NCI-H1417 treated with DMSO at 0.1 percent for 48 hours (cell line): ENCODE measurements at places on chromosomes 1 and 21.

GRCh38 chr1:42450061-42450460 lies 5.8 kb downstream of the ZMYND12 start:
- no peak for DNase-seq

- DNase-seq: no peak
Measured at GRCh38 chr1:19758227-19758830, 41.4 kb downstream of the TMCO4 start.

DNA sequence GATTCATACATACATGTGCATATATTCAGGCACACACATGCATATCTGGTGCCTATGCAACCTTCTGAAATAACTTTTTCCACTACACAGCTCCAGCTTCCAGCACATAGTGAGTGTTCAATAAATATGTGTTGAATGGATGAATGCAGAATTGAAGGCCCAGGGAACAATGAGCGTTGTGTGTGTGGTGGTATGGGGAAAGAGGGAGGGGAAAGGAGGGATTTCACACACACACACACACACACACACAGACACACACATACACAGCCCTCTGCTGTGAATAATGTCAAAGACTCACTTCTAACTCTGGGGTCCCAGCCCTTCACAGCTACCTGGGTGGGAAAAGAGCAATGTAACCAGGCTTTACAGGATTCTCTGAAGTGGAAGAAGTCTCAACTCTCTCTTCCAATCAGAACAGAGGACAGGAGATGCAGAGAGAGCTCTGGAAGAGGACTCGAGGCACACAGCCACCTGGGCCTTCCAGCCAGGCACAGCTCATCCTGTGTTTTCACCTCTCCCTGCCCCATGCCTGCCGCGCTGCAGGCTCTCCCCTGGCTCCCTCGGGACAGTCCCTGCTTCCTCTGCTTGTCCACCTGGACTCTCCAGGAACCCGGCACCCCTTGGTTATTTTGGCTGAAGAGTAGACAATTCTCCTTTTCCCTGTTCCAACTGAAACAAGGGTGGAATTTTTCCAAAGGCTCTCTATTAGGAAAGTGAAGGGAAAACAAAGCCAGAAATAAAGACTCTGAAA lies 5.4 kb upstream of the IGSF8 start:
- no peak for DNase-seq

DNA sequence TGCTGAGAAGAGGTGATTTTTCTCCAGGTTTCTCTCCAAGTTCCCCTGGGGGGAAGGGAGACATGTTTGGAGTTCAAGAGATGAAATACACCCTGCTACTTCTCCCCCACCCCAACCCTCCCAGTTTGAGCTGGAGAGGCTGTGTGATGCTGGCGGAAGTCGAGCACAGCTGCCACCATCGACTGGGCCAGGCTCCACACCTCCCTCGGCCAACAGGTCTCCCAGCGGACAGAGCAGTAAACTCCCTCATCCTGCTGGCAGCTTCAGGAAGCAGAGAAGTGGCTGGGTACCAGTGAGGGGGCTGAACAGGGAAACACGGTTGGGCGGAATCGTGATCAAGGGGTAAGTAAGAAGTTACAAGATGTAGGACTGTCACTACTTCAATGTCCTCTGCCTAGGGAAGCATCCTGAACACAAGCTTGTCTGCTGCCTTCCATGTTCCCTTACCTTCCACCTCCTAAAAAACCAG lies 6.6 kb upstream of the NHLH1 start:
- DNase-seq: no peak

DNA sequence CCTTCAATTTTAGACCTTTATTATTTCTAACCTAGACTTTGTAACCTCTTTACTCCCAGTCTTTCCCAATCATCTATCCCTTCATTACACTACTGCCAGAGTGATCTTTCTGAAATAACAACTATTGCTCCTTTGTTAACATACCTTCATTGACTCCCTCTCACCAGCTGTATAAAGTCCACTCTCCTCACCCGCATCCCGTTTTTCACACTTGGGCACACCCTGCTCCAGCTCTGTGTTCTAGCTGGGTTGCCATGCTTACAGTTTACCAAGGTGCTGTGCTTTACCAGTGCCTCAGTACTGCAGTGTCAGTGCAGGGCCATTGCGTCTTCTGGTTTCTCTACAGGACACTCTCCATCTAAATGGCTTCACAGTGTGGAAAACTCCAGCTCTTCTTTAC lies 148.2 kb downstream of the NFIA start:
- DNase-seq: no peak

GRCh38 chr1:37308031-37308960 lies 166.1 kb upstream of the ZC3H12A start:
- DNase-seq: no peak

DNA sequence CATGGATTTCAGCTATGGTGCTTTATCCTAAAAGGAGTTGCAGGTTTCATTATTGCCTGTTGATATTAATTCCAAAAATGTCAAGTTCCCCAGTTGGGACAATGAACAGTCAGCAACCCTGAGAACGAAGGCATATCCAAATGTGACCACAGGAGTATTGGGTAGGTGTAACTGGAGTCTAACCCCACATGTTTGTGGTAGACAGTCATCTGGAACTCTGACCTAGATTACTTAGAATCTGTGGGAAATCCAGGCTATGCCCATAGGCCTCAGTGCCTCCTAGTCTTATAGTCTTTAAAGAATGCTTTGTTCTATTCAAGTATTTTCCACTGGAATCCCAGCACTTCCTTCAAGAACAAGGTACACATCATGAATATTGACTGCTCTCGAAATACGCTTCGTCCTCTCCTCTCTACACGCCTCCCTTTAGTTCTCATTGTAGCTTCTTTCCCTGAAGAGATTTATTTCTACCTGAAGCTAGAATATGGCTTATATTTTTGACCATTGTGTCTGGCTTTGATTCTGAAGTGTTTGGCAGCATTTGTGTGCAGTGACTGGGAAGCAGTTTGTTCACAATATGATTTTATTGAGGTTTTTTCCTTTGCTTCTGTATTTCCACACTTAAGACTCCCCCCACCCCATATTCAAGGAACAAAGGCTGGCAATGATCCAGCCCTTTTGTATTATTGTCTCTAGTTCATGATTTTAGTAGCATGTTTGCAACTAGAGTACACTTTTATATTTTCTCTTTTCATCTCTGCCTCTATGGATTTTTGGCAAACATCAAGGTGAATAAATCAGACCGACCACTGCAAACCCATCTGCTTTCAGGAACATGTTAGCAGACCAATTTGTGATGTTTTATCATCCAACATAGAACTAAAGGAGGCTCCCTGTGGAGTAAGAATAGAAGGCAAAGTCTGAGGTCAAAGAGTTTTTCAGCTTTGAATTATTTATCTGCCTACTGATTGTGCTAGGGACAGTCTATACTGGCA lies 178.6 kb downstream of the GPR52 start:
- DNase-seq: no peak

DNA sequence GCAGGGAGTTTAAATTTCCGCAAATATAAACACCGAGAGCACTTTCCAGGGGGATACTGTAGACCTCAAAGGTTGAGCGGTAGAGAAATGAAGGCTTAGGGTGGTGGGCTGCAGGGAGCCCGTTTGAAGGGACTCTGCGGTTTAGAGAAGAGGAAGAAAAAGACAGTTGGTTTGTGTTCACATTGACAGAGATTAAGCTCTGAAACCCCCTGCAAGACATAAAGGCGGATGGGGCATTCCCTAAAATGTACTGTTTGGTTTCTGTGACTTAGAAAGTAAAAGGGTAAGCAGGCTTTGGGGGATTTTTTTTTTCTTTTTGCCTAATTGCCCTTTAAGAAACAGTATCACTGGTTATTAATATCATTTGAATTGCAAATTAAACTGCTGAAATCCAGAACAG lies 1.3 kb downstream of the KAZN start:
- DNase-seq: no peak
